ENCODE measurements at places on chromosomes 16 and 17.

DNA sequence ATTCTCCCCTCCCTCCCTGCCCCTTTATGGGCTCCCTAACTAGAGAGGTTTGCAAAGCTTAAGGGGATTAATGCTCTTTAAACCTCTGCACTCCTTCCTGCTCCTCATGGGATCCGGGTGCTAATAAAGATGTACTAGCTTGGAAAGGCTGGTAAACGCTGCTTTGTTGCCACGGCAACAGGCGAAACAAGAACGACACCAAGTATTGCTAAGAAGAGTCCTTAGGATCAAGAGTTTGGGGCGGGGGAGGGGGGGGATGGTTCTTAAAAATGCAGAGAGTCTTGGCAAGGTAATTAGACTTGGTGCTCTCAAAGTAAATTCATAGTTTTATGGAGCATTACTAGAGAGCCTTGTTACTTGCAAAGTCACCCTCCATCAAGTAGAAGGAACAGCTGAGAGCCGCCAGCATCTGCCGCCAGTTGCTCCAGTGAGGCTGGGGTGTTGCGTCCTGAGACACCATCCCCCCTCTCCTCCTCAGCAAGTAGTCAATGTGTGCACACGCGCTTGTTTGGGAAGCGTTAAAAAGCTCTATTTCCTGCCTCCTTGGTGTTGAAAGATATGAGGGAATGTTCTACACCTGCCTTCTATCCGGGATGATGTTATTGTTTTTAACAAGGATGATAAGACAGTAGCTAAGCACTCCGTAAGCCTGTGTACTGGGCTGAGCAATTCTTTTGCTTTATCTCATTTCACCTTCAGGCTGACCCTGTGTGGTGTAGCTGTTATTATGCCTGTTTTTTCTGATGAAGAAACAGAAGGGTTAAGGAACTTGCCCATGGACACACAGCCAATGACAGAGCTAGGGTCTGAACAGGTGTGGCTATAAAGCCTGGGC, 190.9 kb downstream of the CCDC182 start:
- DNase-seq = no peak

DNA sequence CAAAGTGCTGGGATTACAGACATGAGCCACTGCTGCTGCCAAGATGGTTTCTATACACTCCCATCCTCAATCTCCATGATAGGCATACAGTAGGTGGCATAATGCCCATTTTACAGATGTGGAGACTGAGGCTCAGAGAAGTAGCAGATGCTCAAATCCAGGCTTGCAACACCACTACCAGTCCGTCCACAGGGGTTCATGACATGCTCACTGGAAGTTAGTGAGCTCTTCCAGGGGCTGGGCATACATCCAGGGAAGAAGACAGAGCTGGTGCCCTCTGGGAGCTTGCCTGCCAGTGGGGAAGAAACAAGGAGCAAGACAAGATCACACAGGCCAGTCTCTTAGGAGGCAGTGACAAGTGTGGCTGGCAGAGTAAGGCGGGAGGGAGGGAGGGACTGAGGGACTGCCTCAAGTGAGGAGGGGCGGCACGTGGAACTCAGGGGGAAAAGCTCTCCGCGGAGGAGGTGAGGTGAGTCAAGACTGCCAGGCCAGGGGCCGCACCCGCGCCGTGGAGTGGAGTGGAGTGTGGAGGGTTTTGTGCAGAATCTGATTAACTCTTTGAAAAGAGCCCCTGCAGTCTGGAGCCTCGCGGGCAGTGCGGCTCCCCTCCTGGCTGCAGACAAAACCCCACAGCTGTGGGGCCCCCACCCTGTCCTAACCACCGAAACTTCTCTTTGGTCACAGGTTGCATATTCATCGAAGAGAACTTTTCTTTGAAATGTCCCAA, 27.9 kb downstream of the SREBF1 start:
- no peak for DNase-seq

GRCh38 chr17:61766520-61766919, 96.8 kb downstream of the BRIP1 start:
- no peak for DNase-seq

DNA sequence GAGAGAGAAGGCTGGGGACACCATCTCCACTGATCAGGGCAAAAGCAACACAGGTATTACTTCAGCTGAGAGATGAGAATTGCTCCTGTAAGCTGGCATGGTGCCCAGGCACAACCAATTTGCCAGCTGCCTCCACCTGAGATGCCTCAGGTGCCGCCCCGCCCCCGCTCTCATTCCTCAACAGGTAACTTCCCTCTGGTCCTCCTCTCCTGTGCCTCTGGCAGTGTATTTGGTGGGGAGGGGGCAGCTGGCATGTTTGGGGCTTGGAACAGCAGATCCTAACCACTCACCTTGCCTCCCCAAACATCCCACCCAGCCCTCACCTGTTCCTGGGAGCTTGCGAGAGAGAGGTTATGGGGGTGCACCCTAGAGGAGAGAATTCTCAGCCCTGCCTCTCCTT, 2.9 kb upstream of the SRCIN1 start:
- no peak for DNase-seq

GRCh38 chr17:32523017-32523680, 36.4 kb downstream of the CDK5R1 start:
- no peak for DNase-seq

- DNase-seq = no peak
Observed at GRCh38 chr16:86992587-86992986, 324.6 kb downstream of the C16orf95 start.

- DNase-seq = no peak
Observed at GRCh38 chr17:17844500-17844899, 7.7 kb upstream of the SREBF1 start.

DNA sequence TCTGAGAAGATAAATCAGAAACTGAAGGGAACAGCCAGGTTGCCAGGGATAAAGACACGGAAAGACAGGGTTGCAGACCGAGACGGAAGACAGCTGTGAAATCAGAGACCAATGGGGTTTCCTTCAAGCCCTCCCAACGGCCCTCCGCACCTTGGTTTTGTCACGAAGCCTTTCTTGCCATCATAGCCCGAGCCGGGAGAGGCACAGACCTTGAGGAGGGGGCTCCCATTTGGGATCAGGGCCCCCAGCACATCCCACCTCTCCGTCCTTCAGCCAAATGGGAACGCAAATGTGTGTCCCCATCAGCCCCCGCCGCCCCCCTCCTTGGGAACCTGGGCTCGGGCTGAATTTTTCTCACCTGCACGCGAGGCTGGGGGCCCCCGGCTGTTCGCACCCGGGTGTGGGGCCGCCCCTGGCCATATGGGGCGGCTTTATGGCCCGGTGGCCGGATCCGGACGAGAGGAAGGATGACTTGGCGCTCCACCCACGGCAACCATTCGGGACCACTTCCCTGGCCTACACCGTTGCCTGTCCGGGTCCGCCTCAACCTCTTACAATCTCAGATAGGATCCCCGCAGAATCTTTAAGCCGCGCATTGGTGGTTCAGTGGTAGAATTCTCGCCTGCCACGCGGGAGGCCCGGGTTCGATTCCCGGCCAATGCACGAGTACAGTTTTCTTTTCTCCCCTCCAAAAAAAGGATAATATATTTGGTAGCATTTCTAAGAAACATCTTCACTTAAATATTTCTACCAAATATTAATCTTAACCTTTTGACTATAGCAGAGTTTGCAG, 1.4 kb upstream of the HES7 start:
- DNase-seq = peak; percentile 89

- DNase-seq = no peak
Observed at GRCh38 chr17:29576214-29577000, 7.9 kb downstream of the TP53I13 start.

DNA sequence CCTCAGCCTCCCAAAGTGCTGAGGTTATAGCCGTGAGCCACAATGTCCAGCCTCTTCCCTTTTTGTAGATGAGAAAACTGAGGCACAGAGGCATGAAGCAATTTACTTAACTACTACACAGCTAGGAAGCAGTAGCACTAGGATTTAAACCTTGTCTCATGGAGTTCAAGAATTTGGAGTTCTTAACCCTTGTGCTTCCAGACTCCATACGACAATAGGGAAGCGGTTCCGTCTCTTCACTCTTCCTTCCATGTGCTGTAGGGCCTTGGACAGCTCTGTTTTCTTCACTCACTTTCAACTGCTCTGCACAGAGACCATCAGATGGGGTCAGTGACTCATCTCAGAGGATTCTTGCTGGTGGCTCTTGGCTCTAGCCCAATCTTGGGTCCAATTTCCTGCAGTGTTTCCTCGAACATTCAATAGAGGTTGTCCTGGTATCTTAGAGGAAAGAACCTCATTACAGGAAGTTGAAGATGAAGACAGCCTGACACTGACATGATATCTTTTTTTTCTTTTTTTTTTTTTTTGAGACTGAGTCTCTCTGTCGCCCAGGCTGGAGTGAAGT, 19.3 kb downstream of the ITGAL start:
- peak; percentile 72 for DNase-seq

DNA sequence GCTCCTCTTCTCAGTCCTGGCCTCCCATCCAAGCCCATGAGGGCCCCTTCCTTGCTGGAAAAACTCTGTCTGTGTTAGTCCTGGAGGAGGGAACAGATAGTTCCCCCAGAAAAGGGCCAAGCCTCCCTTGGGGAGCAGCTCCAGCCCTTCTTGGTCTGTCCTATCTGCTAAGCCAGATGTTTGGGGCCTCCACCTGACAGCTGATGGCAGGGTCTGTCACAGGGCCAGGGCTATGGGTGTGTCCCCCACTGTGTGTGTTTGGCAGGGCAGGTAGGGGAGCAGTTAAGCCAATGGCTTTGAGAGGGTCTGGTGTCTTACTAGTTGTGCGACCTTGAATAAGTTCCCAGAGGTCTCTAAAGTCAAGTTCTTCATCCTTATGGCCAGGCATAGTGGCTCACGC, 13.6 kb upstream of the SLC4A1 start:
- DNase-seq = no peak

- no peak for DNase-seq
Observed at GRCh38 chr17:30969989-30970830, 629 bp upstream of the RNF135 start.

- DNase-seq = no peak
Observed at GRCh38 chr16:23131436-23131835, 17.8 kb downstream of the USP31 start.

- DNase-seq = no peak
Observed at GRCh38 chr16:54633943-54634362, 296.7 kb upstream of the IRX5 start.

GRCh38 chr17:63293323-63294075, 152.6 kb downstream of the CYB561 start:
- no peak for DNase-seq

GRCh38 chr17:41965694-41966462, 717 bp upstream of the CNP start:
- peak; percentile 84 for DNase-seq

DNA sequence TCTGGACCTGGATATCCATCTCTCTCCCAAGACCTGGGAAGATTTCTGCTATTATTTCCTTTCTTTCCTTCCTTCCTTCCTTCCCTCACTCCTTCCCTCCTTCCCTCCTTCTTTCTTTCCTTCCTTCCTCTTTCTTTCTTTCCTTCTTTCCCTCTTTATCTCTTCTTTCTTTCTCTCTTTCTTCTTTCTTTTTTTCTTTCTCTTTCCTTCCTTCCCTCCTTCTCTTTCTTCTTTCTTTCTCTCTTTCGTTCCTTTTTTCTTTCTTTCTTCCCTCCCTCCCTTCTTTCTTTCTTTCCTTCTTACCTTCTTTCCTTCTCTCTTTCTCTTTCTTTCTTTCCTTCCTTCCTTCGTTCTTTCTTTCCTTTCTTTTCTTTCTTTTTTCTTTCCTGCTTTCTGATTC, 37.8 kb upstream of the N4BP1 start:
- DNase-seq = no peak

GRCh38 chr17:70872103-70872502, 702.8 kb downstream of the KCNJ2 start:
- no peak for DNase-seq

DNA sequence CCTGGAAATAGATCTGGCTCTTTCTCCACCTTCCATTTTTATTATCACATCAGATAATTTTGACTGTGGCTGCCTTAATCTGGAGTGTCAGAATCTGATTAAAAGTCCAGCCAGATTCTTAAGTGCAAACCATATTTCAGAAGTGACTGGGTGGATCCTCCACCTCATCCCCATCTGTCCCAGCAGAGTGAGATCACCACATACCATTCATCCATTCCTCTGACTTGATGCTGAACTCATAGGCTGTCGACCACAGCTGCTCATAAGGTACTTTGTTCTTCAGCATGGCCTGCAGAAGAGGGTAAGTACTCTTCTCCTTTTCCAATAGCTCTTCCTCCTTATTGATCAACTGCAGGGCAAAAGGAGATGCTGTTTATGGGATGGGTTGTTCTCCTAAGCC, 53.5 kb downstream of the DNAH3 start:
- DNase-seq = no peak

- DNase-seq = no peak
Observed at GRCh38 chr16:50224286-50224685, 42.1 kb upstream of the ADCY7 start.

DNA sequence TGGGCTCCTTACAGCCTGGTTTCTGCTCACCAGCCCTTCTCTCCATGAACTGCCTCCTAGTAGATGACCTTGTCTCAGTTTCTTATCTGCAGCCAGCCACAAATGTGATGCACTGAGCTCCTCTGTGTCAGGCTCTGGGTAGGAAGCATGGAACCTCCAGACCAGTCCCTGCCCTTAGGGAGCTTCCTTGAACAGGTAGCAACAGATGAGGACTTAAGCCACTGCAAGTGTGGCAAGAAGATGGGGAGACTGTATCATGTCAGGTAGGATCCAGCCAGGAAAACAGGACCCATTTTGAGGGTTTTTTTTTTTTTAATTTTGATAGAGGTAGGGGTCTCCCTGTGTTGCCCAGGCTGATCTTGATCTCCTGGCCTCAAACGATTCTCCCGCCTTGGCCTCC, 5.3 kb upstream of the MAP3K14 start:
- no peak for DNase-seq

DNA sequence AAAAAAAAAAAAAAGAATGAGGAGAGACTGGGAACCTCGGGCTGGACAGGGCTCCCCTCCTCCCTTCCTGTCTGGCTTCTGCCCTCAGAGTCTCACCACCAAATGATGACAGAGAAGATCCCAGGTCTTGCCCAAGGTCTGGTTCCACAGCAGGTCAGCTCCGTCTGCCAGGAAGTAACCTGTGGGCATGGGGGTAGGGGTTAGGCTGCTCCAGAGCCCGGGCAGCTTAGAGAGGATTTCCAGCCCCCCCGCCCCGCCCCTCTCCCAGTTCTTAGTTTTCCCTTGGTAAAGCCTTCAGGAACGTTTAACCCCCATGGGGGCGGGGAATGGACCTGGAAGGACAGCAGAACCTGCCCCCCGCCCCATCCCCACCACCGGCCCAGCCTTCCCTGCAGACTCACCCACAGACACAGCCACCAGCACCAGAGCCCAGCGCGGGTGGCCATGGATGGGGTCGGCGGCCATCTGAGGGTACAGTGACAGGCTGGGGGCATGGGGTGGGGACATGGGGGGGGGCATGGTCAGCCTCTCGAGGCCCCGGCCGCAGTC, 700 bp downstream of the TLCD2 start:
- no peak for DNase-seq

- no peak for DNase-seq
Observed at GRCh38 chr16:84513123-84513522, 8.7 kb upstream of the MEAK7 start.

- DNase-seq = no peak
Observed at GRCh38 chr17:82927661-82928601, 88.1 kb upstream of the ZNF750 start.

GRCh38 chr17:1562176-1562643, 382 bp downstream of the PITPNA start:
- DNase-seq = no peak
